Activated CD8-positive, alpha-beta T cell treated with anti-CD3 and anti-CD28 coated beads, Interleukin-2, amount 10 ng/mL, durations not matched to agents 7 days and 5 days (primary cell): ENCODE measurements at places on chromosomes 12 and 14.

- peak; percentile 80 for DNase-seq
Measured at GRCh38 chr14:50001151-50001998, 108.5 kb downstream of the ARF6 start.

DNA sequence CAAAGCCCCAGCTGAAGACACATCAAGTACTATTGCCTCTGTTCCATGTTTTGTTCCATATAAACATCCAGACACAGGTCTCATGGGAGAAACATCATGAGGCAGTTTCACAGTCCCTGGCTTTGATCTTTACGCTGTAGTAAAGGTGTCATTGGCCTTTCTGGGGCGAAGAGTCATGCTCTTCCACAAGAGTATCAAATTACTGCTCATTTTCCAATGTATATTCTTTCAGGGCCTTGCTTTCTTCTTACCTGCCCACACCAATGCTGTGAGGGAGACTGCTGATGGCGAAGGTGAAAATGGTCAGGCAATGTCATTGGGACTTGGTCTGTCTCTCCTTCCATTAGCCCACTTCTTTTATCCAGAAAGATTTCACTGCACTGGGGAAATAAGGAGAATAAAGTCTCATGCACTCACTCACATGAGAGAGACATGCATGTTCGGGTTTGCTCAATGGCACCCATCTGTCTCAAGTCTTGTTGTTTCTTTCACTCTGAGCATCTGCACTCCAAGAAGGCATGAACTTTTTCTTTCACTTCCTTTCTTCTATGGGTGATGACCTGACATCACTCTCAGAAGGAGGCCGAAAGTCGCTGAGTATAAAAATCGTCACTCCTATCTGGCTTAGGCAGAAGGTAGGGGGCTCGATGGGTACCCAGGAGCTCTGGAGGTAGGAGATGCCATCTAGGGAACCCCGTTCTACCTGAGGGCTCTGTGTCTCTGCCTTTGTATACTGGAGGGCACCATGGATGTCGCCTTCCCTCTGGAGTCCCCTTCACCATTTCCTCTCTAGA lies 1.3 kb upstream of the JDP2 start:
- no peak for DNase-seq

DNA sequence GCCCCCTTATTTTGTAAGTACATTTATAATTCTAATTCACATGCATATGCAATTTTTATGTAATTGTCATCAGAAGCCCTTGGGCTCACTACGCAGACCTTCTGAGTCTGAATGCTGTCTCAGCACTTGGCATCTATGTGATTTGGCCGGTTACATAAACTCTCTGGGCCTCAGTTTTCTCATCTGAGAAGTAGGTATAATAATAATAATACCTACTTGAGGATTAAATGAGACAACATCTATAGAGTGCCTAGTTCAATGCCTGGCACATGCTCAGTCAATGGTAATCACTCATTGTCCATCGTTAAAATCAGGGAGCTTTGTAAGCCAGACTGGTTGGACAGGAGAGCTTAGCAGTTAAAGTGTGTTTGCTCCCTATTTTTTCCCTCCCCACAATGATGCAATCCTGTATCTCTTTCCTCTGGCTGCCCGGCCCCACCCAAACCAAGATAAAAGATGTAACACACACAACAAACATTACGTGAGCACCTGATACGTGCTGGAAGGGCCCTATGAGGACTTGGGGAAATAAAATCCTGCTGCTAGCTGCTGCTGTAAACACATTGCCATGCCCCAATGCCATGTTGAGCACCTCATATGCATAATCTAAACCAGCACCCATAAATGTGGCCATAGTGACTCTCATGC lies 235.0 kb downstream of the CRADD start:
- no peak for DNase-seq

GRCh38 chr12:27277846-27278260 lies 33.8 kb downstream of the STK38L start:
- no peak for DNase-seq
